CD14-positive monocyte (primary cell): ENCODE measurements at places on chromosomes 3 and 15. TPM values are rescaled to one million over a fixed set of nuclear protein-coding genes. Genes with fewer than 3 reads are reported as not detected.

Gene MORC1
- polyA plus RNA-seq, result not detected in 2 replicates

DNA sequence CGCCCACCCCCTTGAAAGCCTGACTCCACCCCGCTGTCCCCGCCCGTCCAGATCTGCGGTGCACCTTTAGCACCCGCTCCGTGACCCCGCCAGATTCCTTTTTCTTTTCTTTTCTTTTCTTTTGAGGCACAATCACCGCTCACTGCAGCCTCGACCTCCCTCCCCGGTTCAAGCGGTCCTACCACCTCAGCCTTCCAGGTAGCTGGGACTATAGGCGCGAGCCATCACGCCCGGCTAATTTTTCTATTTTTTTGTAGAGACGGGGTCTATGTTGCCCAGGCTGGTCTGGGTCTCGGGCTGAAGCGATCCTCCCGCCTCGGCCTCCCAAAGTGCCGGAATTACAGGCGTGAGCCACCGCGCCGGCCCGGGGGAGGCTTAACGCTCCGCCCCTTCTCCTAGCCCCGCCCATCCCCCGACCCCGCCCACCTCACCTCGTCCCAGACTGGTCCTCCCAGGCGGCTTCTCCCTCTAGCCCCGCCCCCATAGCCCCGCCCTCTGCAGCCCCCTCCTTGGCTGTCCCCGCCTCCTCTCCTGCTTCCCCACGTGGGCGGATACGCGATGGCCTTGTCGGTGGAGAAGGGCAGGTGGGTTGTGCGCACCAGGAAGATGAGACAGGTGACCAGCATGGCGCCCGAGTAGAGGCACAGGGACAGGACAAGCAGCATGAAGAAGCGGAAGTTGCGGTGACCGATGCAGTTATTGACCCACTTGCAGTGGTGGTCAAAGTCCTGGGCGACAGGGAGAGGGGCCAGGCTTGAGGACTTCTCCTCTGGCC lies 3.2 kb downstream of the ZDHHC19 start:
- H3K27ac ChIP-seq, result no peak overlapping the region
- H3K27me3 ChIP-seq, result no peaks in the 10 kb centered on the region
- peaks cover 36% of the 10 kb centered on the region for H3K4me1 ChIP-seq
- peak overlapping the region; percentile 38 for H3K4me3 ChIP-seq

DNA sequence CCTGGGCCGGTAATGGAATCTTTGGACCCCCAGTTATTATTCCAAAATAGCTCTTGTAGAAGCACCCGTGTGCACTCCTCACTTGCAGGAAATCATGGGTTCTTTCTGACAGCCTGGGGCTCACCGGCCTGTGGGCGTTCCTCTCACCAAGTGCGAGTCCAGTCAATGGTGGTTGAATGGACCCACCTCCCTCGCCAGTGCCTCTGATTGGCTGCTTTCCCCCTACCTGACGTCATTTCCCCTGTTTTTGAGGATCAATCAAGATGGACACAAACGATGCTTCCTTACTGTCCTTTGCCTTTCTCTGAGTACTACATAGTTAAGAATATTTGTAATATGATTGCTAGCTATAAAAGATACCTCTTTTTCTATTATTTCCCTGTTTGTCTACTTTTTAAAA lies 18.1 kb downstream of the MOBP start:
- no peaks in the 10 kb centered on the region for H3K4me1 ChIP-seq
- H3K27ac ChIP-seq, result no peak overlapping the region
- no peaks in the 10 kb centered on the region for H3K36me3 ChIP-seq
- no peaks in the 10 kb centered on the region for H3K27me3 ChIP-seq

- peak overlapping the region; percentile 92 for H3K27ac ChIP-seq
- peaks cover 67% of the 10 kb centered on the region for H3K4me1 ChIP-seq
- no peaks in the 10 kb centered on the region for H3K36me3 ChIP-seq
- H3K4me3 ChIP-seq, result no peak overlapping the region
Observed at GRCh38 chr3:45567730-45568172, 26.8 kb upstream of the LIMD1 start.

Gene GATA2
- polyA plus RNA-seq, result not detected

- H3K4me3 ChIP-seq, result peak overlapping the region; percentile 52
- no peaks in the 10 kb centered on the region for H3K36me3 ChIP-seq
- DNase-seq, result no peak
Observed at GRCh38 chr3:17749281-17749680, 6.8 kb upstream of the TBC1D5 start.

- no peak overlapping the region for H3K4me3 ChIP-seq
- no peaks in the 10 kb centered on the region for H3K27me3 ChIP-seq
- H3K4me1 ChIP-seq, result no peaks in the 10 kb centered on the region
Observed at GRCh38 chr3:40851836-40852235, 327.1 kb downstream of the ZNF621 start.

GRCh38 chr15:52076889-52077781 lies 35.4 kb downstream of the BCL2L10 start:
- no peaks in the 10 kb centered on the region for H3K36me3 ChIP-seq
- H3K27ac ChIP-seq, result no peak overlapping the region
- peak; percentile 83 for DNase-seq
- H3K4me1 ChIP-seq, result peaks cover 12% of the 10 kb centered on the region
- no peak overlapping the region for H3K4me3 ChIP-seq

GRCh38 chr3:128859630-128860029 lies 19.8 kb upstream of the ACAD9 start:
- DNase-seq, result no peak
- peaks cover 33% of the 10 kb centered on the region for H3K4me1 ChIP-seq
- peaks cover 18% of the 10 kb centered on the region for H3K36me3 ChIP-seq
- H3K4me3 ChIP-seq, result no peak overlapping the region
- H3K27ac ChIP-seq, result no peak overlapping the region
- no peaks in the 10 kb centered on the region for H3K27me3 ChIP-seq

Gene PAQR5
- not detected in 2 replicates for polyA plus RNA-seq

DNA sequence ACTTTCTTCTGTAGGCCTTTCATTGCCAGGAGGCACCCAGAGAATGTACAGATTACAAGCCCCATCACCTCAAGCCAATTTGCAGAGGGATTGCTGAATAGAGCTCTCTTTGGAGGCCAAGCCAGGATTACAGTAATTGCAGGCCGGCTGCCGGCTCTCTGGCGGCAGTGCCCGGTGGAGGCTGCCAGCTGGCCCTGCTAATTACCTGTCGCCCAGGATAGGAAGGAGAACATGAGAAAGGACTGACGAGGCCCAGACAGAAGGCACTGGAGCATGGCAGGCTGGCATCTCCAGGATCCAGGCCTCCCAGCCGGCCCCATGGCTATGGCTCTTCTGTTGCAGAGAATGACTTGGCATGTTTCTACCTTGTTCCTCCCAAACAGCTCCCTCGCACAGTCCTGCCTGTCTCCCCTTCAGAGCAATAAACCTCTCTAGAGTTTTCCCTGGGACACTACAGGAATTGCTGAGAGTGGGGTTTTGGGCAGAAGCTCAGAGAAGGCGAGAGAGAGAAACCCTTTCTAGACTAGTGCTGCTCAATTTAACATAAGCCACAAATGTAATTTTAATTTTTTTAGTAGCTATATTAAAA lies 273.6 kb upstream of the PROK2 start:
- peaks cover 4% of the 10 kb centered on the region for H3K4me1 ChIP-seq
- H3K36me3 ChIP-seq, result peaks cover 2% of the 10 kb centered on the region
- no peaks in the 10 kb centered on the region for H3K27me3 ChIP-seq
- no peak for DNase-seq
- H3K4me3 ChIP-seq, result no peak overlapping the region

Gene HIGD2B
- polyA plus RNA-seq, result not detected

DNA sequence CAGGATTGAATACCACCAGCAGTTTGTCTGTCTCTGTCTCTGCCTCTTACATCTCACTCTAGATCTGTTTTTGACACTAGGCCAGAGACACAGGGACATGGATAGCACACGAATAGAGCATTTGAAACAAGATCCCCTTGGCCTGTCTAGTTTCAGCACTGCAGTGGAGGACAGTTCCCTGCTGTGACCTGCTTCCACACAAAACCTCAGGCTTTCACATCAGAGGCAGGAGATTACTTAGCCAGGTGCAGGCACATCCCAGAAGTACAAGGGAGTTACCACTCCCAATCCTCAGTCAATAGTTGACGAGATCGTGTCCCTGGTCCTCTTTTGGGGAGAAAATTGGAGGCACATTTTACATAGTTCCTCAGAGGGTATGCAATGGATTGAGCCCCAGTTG lies 34.0 kb upstream of the CCK start:
- H3K4me1 ChIP-seq, result no peaks in the 10 kb centered on the region
- DNase-seq, result no peak
- no peak overlapping the region for H3K27ac ChIP-seq
- no peak overlapping the region for H3K4me3 ChIP-seq
- H3K36me3 ChIP-seq, result no peaks in the 10 kb centered on the region

DNA sequence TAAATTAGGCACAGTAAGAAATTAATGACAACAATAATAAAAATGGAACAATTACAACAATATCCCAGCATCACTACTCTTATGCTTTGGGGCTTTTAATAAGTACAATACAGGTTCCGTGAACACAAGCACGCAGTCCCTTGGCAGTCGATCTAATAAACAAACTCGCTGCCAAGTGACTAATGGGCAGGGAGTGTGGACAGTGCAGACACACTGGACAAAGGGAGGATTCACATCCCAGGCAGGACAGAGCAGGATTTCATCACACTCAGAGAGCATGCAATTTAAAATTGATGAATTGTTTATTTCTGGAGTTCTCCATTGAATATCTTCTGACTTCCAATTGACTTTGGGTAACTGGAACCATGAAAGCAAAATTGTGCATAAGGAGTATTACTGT lies 524.1 kb upstream of the CFAP20DC start:
- no peaks in the 10 kb centered on the region for H3K36me3 ChIP-seq
- H3K27ac ChIP-seq, result no peak overlapping the region
- H3K27me3 ChIP-seq, result no peaks in the 10 kb centered on the region
- no peaks in the 10 kb centered on the region for H3K4me1 ChIP-seq
- no peak for DNase-seq
- no peak overlapping the region for H3K4me3 ChIP-seq

DNA sequence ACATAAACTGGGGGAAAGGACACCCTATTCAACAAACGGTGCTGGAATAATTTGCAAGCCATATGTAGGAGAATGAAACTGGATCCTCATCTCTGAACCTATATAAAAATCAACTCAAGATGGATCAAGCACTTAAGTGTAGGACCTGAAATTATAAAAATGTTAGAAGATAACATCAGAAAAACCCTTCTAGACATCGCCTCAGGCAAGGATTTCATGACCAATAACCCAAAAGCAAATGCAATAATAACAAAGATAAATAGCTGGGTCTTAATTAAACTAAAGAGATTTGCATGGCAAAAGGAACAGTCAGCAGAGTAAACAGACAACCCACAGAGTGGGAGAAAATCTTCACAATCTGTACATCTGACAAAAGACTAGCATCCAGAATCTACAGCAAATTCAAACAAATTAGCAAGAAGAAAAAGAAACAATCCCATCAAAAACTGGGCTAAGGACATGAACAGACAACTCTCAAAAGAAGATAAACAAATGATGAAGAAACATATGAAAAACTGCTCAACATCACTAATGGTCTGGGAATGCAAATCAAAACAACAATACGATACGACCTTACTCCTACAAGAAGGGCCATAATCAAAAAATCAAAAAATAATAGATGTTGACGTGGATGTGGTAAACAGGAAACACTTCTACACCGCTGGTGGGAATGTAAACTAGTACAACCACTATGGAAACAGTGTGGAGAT lies 408.7 kb downstream of the CNTN6 start:
- no peaks in the 10 kb centered on the region for H3K4me1 ChIP-seq
- no peak for DNase-seq
- H3K36me3 ChIP-seq, result no peaks in the 10 kb centered on the region
- no peak overlapping the region for H3K4me3 ChIP-seq

Gene ERICH6
- 0.04 TPM in 1 of 2 replicates, not detected in the other for polyA plus RNA-seq

Gene SLC24A5
- not detected in 2 replicates for polyA plus RNA-seq

DNA sequence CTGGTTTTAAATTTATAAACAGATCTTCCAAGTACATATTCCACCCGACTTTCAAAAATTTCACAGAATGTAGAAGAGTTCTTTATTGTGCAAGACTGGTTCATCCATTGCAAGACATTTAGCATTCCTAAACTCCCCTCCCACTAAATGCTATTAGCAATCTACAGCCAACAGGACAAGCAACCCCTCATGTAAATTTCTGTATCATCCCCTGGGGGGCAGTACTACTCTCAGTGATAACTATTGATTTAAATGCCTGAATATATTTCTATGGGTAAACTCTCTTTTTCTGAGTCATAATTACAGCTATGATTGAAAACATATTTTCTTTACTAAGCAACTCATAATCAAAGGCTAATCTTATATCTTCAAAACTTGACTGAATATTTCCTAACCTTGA lies 10.7 kb upstream of the SLC15A2 start:
- no peaks in the 10 kb centered on the region for H3K4me1 ChIP-seq
- H3K36me3 ChIP-seq, result peaks cover 12% of the 10 kb centered on the region
- H3K27me3 ChIP-seq, result no peaks in the 10 kb centered on the region

Gene CHRNA3
- not detected for polyA plus RNA-seq

Gene GRM2
- polyA plus RNA-seq, result not detected

DNA sequence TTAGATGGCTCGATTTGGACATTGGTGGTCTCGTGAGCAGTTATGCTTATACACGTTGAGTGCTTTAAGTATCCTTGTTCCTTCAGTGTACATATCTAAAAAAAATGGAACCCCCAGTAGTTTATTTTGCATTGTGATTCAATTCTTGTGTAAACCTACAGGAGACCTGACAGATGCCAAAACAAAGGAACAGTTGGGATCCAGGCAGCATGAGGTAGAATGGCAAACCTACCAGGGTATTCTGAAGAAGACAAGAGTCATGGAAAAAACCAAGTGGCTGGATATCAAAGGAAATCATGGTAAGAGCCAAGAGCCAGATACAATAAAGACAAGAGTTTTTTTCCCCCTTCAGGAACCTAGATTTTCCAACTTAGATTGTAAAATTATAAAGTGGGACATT lies 2.0 kb downstream of the TMEM62 start:
- DNase-seq, result no peak
- peaks cover 15% of the 10 kb centered on the region for H3K4me1 ChIP-seq
- peaks cover 40% of the 10 kb centered on the region for H3K36me3 ChIP-seq
- H3K27ac ChIP-seq, result no peak overlapping the region

DNA sequence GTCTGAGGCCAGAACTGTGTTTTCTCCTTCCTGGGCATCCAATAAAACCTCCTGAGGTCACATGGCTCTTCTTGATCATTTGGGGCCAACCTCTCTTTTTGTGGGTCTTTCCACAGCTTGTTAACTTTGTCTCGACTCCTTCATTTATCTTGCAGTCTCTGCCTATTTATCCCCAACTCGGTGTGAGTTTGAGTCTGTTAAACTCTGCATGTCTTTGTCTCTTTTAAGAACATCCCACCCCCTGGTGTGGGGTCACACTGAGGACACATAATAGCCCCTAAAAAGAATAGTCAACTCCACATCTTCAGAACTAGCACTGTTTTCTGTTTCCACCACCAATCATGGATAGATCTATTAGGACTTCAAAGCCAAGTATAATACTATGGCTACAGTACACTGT lies 187.2 kb downstream of the TLE3 start:
- no peak for DNase-seq
- no peak overlapping the region for H3K27ac ChIP-seq
- H3K4me3 ChIP-seq, result no peak overlapping the region
- no peaks in the 10 kb centered on the region for H3K27me3 ChIP-seq
- H3K36me3 ChIP-seq, result no peaks in the 10 kb centered on the region

GRCh38 chr3:112602217-112602838 lies 38.6 kb downstream of the CCDC80 start:
- DNase-seq, result no peak
- peaks cover 3% of the 10 kb centered on the region for H3K27me3 ChIP-seq
- H3K4me3 ChIP-seq, result no peak overlapping the region
- H3K36me3 ChIP-seq, result peaks cover 3% of the 10 kb centered on the region

Gene MELTF
- 0.34 TPM for polyA plus RNA-seq

Gene KLHL6
- 13.0 and 15.2 TPM in 2 replicates for polyA plus RNA-seq

- H3K4me1 ChIP-seq, result peaks cover 41% of the 10 kb centered on the region
- peak; percentile 79 for DNase-seq
- peak overlapping the region; percentile 34 for H3K27ac ChIP-seq
Observed at GRCh38 chr3:38039899-38040261, 872 bp downstream of the DLEC1 start.

Gene MYH15
- polyA plus RNA-seq, result not detected in 2 replicates

Gene SATB1
- 18.3 and 35.3 TPM in 2 replicates for polyA plus RNA-seq
